Activated CD4-positive, alpha-beta T cell treated with anti-CD3 and anti-CD28 coated beads, Interleukin-2, amount 50 U/mL, for 1 hour (primary cell): ENCODE measurements at places on chromosomes 6 and 20.
A peak's percentile ranks its signal among the peaks of the same experiment; 100 is the strongest.

- no peak for DNase-seq
Observed at GRCh38 chr6:53377289-53377688, 28.5 kb upstream of the ELOVL5 start.

- no peak for DNase-seq
Observed at GRCh38 chr20:60211618-60212463, 253.6 kb downstream of the CDH26 start.

DNA sequence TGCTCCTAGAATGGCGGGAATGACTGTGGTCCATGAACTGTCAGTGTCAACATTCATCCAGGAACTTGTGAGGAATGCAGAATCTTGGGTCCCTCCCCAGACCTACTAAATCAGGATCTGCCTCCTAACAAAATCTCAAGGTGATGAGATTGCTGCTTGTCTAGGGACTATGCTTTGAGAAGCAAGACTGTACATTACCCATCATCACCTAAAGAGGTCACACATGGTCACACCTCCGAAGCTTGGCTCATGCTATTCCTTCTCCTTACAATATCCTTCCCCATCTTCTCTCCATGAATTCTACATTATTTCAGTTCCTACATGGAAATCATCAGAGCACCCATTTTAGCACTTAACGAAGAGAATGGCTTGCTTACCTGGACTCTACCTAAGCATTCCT is 102.3 kb upstream of the JARID2 start:
- DNase-seq = no peak

DNA sequence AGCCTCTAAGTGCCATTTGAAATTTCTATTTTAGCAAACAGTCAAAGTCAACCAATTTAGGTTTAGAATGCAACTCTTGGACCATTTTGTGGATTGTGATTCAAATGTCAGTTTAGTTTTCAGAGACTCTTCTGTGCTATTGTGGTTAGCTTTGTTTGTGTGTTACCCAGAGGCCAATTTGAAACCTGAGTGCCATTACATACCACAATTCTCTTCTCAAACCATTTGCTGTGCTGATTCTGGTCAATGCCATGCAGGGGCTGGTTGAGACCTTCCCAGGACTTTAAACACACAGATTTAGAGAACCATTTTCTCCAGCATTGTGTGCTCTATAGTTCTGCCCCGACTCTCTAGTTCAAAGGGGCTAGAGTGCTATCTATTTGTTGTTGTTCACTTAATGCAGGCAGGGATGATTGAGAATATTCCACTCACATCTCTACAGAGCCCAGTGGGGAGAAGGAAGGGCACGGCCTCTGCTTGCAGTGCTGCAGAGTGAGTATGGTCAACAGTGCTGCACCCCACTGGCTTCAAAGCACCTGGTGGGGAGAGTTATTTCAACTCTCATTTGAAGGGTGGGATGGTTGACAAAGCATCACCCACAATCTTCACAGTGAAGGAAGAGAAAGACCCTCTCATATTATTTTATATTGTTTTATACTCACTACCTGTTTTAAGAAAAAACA is 738.2 kb downstream of the COL12A1 start:
- DNase-seq = no peak

GRCh38 chr6:94270091-94270948 is 851.0 kb upstream of the EPHA7 start:
- DNase-seq = no peak

- DNase-seq = no peak
Observed at GRCh38 chr20:56676001-56676400, 46.9 kb downstream of the TFAP2C start.

DNA sequence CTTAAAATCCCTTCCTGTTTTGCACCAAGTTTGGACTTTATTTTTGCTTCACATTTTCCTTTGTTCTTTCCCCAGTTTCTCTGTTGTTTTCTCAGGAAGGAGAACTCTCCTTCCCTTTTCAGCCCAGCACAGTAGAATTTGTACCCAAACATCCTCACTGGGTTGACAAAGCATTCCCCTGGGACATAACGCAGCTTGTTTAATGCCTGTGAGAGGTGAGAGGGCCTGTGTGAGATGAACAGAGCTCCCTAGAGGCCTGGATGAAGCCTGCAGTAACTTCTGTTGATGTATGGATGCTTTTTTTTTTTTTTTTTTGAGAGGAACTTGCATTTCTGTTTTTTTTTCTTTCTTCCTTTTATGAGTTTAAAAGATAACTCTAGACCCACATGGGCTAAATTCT is 104.9 kb upstream of the SLC22A23 start:
- DNase-seq = no peak

DNA sequence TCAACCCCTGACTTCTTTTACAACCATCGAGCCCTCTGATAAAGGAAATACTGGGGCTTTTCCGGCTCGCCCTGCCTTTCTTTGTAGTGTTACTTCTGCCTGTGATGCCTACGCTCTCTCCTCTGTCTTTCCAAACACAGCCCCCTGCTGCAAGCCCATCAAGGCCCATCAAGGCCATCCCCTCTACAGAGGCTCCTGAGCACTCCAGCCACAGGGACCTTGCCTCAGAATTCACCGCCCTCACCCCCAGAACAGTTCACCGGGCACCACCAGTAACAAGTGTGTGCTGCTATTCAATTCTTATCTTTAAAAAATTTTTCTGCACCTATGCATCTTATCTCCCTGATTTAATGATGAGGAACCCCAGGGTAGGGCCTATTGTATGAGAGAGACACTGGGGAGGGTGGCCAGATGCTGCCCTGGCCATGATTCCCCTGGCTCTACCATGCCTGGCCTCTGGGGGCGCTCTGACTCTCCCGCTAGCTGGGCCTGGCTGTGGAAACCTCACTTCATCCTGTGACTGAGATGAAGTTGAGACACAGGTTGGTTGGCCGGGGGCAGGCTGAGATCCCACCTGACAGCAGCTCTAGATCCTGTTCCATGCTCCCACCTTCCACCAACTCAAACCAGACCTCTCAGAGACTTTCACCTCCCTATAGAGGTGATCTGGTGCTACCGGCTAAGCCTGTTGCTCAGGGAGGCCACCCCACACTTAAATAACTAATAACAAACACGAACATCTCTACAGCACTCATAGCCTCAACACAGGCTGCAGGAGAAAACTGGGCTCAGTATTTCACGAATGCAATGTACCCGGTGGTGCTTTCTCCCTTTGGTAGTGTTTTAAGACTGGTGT is 19.2 kb upstream of the GLP1R start:
- DNase-seq = peak; percentile 34

- no peak for DNase-seq
Observed at GRCh38 chr20:54941666-54942065, 466.3 kb downstream of the DOK5 start.

- DNase-seq = no peak
Observed at GRCh38 chr6:157861814-157862213, 38.8 kb downstream of the SNX9 start.

GRCh38 chr6:150072201-150072600 is 3.3 kb upstream of the ULBP3 start:
- peak; percentile 27 for DNase-seq

GRCh38 chr6:24994812-24995211 is 59.1 kb upstream of the RIPOR2 start:
- DNase-seq = no peak

- no peak for DNase-seq
Observed at GRCh38 chr6:20370393-20370792, 31.3 kb upstream of the E2F3 start.

- no peak for DNase-seq
Observed at GRCh38 chr6:137869549-137870307, 2.7 kb downstream of the TNFAIP3 start.

DNA sequence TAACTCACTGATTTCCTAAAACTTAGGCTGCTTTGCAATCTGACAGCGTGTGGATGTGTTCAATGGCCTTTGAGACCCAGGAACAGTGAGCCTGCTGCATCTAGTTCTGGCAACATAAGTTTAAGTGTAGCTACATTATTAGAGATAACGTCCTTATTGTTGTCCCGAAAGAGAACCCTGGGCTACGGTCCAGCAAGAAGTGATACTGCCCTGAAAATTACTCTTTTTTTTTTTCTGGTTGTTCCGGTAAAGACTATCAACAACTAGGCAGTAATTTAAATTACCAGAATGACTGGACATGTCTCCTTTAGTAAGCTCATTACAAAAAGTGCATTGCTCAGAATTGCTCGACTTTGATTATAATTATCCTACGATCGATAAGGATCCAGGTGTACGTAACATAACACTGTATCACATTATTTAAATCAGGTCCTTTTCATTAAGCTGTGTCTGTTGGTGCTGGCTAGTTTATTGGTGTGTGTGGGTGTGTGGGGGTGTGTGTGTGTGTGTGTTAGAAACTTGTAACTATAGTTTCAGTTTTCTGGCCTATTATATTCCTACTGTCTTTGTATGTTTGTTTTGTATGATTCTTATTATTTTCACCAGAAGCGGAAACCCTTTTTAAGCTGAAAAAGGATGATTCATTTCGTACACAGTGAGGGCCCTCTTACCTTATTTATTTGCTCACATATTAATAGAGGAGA is 3.0 kb downstream of the TSHZ2 start:
- peak; percentile 39 for DNase-seq

DNA sequence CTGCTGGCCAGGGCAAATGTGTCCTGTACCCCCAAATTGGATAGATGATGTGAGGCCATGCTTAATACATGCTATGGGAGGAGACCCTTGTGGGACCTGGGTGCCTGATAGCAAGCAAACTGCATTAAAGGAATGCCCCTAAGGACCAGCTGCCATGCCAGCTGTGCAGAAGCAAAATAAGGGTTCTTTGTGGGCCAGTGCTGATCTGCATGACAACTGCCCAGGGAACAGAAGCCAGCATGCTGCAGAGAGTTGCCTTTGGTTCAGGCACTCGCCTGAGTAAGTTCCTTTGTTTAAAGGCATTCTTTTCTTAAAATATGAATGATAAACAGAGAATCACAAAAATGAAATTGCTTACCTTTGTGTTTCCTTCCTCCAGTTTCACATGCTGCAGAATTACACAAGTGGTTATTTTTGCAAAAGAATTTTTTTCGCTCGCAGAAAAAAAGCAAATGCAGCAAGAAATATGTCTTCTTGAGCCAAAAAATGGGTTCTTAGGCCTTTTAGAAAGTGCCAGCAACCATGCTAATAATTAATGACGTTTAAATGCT is 6.9 kb upstream of the SYNDIG1 start:
- no peak for DNase-seq

- no peak for DNase-seq
Observed at GRCh38 chr20:43789593-43789992, 62.8 kb upstream of the GTSF1L start.

DNA sequence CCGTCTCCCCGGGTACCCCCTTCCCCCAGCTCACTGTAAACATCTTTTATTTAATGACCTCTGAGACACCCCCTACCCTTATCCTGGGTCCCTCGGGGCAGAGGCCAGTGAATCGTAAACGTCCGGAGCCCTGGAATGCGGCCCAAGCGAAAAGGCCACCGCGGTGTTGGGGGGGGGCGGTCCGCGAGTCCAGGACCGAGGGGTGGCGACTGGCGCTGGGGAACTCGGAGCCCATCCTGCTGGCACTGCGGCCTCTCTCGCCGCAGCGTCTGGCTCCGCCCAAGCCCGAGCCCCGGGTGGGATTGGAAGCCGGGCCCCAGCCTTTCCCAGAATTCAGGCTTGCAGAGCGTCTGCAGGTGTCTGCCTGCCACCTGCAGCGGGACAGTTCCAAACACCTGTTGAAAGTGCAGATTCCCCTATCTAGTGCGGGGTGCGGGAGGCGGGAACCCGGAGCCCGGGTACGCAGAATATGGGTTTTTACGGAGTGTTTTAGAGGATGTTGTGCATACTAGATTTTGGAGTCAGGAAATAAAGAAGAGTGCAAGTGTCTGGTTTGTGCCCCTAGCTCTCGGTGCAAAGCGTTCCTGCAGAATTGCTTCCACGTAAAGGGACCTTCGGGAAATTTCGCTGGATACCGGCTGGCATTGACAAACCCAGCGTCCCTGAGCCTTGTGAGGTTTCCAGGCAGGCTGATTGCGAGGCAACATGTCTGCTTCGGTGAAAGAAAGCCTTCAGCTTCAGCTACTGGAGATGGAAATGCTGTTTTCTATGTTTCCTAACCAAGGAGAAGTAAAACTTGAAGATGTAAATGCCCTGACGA is 800 bp downstream of the RWDD2A start:
- DNase-seq = peak; percentile 2

- DNase-seq = no peak
Observed at GRCh38 chr6:119443993-119444641, 94.6 kb upstream of the MAN1A1 start.

DNA sequence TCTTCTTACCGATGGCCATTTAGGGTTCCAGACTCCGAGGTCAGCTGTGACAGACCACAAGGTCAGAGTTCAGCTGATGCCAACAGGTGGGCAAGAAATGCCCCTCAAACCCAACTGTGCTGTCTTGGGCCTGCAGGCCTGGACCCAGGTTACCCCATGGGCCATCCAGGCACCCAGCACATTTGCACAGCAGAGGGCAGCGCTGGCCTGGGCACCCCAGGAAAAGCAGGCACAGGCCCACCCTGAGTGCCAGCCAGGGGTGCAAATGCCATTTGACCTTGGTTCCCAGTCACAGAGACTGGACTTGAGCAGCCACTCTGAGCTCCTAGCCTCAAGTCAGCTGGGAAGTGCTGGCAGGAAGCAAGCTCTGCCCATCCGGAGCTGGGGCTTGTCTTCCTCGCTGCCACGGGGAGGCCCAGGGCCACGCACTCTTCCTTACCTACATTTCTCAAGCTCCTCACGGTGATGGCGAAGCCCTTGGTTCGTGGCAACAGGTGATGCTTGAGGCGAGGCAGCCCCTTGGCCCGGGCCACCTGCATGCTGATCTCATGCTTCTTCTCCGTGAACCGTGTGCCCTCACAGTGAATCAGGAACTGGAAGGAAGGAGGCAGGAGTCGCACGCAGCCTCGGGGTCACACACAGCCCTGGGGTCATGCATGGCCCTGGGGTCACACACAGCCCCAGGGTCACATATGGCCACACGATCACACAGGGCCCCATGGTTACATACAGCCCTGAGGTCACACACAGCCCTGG is 120.8 kb downstream of the AGPAT4 start:
- DNase-seq = no peak

GRCh38 chr6:15804164-15805154 is 141.6 kb upstream of the DTNBP1 start:
- no peak for DNase-seq

- no peak for DNase-seq
Observed at GRCh38 chr20:41089555-41089954, 47.8 kb upstream of the PLCG1 start.

DNA sequence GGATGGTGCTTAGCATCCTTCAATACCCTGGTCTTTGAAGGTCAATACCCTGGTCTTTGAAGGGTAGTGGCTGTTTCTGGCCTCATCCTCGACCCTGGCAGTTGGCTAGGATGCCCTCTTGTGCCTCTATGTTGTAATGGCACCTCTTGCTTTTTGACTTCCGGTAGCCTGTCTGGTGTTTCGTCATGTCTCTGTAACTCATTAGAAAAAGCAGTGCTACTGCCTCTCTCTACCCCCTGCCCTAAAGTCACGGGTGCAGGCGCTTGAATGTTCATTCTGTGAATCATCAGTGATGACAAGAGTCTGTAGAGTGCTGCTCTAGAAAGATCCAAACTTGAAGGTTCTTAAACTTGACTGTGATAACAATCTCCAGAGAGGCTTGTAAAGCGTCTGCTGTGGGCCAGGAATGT is 28.3 kb downstream of the RSPO4 start:
- DNase-seq = no peak

GRCh38 chr6:137749696-137750211 is 117.3 kb upstream of the TNFAIP3 start:
- no peak for DNase-seq
